H7 (cell line): ENCODE measurements at places on chromosomes 6 and 20.

- DNase-seq, result no peak
Observed at GRCh38 chr20:558117-558516, 14.5 kb upstream of the CSNK2A1 start.

GRCh38 chr6:21003780-21004541, 469.7 kb downstream of the CDKAL1 start:
- no peak for DNase-seq

DNA sequence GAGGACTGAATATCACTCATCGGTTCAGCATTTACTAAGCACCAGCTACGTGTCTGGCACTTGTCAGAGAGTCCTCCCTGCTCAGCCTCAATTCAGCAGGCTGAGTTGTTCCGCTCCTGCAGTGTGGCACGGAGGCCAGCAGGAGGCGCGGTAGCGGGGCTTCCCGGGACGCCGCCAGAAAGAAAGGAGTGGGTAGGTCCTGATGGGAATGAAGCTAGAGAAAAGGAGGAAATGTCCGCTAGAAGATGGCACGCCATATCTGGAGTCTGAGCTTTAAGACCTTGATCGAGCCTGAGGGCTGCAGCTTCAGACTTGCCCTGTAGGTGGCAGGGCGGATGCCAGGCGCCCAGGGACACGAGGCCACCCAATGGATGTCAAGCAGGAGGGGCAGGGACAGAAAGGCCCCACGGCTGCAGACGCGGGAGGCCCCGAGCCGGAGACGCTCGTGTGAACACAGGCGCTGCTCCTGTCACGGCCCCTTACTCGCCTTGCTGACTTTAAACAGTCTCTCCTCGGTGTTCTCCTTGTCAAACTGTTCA, 18.7 kb downstream of the SERPINB6 start:
- DNase-seq, result peak; percentile 93

DNA sequence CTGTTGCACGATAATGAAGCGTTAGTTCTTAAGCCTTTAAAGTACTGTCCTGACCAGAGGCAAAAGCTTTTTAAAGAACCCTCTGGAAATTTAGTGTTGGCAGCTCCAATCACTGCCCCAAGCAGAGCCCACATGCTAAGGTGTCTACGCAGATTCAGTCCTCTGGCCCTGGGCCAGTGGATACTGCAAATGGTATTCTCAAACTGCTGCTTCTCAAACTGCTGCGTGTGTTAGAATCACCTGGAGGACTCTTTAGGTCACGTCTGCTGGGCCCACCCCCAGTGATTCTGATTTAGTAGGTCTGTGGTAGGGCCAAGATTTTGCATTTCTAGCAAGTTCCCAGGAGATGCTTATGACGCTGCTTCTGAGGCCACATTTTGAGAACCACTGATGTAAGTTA, 96.0 kb upstream of the CCDC28A start:
- no peak for DNase-seq
